CD4-positive, alpha-beta T cell treated with Interleukin-12 subunit alpha and Interleukin-12 subunit beta, for 1 hour (primary cell): ENCODE measurements at places on chromosomes 1 and 21.

GRCh38 chr1:78005448-78005722, 646 bp downstream of the DNAJB4 start:
- no peak for DNase-seq

DNA sequence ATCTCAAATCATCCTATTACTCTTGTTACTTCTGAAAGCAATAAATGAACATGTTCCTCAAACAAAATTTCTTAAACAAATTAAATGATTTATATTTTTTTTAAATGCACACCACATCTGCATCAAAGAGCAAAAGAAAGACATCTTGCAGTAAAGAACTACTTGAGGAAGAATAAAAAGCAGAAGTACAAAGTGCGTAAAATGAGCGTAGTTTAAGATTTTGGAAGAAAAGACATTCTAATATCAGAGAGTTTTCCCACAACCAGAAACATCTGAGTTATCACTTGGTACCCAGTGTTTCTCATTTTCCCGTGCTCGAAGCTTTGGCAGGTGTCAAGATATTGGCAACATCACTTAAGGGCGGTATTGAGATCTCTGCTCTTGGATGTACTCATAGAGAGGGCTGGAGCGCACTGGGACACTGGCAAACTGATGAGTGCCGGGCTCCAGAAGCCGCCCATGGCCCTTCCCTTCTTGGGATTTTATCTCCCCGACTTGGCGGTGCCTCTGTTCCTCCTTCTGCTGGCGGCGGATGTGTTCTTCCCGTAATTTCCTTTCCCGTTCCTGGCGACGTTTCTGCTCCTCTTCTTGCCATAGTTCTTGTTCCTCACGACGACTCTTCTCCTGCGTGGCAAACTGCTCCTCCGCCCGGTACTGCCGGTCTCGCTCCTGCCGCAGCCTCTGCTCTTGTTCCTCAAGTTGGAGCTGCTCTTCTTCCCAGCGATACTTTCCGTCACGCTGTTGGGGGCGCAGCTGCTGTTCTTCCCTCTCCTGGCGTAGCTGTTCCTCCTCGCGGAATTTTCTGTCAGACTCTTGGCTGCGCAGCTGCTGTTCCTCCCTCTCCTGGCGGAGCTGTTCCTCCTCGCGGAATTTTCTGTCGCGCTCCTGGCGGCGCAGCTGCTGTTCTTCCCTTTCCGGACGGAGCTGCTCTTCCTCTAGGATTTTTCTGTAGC, 7.9 kb downstream of the TCHH start:
- no peak for DNase-seq

GRCh38 chr1:241518476-241519307, 863 bp downstream of the FH start:
- DNase-seq: no peak

DNA sequence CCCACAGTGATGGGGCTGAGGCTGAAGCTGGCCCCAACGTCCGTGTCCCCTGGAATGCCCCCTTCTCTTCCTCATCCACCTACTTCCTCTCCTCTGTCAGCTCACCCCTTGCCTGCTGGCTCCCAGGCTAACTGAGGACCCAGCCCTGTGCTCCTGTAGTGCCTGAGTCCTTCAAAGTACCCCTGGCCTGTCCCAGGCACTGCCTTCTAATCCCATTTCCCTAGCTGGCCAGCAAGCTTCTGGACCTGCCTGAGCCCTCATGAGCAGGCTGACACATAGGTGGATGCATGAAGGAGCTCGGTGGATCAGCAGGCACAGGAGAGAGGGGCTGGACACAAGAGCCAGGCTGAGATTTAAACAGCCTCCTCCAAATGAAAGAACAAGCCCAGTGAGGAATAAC, 650.8 kb downstream of the NPHP4 start:
- no peak for DNase-seq

GRCh38 chr1:196550731-196551130, 57.5 kb downstream of the KCNT2 start:
- DNase-seq: no peak

- DNase-seq: no peak
Observed at GRCh38 chr1:107824946-107825345, 140.0 kb downstream of the VAV3 start.

GRCh38 chr21:14223365-14223764, 7.4 kb downstream of the RBM11 start:
- no peak for DNase-seq

DNA sequence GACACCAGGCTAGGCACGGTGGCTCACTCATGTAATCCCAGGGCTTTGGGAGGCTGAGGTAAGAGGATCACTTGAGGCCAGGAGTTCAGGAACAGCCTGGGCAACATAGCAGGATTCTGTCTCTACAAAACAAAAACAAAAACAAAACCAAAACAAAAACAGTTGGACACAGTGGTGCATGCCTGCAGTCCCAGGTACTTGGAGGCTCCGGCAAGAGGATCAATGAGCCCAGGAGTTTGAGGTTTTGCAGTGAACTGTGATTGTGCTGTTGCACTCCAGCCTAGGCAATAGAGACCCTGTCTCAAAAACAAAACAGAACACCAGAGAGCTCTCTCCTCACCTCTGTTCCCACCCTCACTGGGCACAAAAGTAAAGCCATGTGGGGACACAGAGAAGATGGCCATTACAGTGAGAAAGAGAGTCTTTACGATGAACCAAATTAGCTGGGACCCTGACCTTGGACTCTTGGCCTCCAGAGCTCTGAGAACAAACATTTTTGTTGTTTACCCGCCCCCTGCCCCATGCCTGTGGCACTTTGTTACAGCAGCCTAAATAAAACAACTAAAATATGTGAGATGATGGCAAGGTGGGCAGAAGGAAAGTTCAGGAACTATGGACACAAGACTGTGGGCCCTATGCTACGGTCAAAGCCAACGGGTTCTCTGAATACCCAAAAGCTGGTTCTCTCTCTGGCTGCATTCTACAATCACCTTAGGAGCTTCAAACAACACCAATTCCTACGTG, 9.8 kb downstream of the NADK start:
- DNase-seq: no peak

DNA sequence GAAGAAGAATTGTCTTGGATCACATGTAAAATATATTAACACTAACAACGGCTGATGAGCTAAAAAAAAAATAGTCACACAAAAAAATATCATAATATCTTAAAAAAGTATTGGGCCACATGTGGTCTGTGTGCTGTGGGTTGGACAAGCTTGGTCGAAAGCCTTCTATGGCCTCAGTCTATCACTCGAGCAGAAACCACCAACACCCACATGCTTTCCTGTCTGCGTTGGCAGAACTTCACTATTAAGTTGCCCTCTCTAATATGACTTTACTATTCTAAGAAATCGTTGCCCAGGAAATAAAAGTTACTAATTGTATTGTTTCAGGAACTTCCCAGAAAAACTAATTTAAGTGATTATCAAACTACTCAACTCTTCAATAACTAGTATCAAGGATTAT, 28.2 kb upstream of the ETS2 start:
- DNase-seq: peak; percentile 24

DNA sequence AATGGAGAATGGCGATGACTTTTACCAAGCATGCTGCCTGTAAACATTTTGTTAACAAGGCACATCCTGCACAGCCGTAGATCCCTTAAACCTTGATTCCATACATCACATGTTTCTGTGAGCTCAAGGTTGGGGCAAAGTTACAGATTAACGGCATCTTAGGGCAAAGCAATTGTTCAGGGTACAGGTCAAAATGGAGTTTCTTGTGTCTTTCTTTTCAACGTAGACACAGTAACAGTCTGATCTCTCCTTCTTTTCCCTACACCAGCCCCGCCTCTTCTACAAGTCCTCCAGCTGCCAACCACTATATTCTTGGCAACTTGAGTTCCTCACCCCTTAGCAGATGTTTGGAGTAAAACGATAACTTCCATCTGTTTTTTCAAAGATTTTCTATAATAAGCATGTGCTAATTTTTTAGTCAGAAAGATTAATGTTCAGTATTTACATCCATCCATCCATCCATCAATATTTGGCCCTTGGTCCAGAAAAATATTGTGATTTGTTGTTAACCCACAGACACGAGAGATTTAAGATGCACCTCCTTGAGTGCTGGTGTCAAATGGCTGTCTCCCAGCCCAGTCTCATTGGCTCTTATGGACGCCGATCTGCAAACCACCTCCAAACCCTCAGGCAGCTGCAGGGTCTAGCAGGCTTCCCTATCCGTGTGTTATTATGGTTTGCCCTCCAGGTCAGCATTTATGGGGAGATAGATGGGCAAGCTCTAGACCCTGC, 3.8 kb downstream of the DNALI1 start:
- DNase-seq: no peak

- no peak for DNase-seq
Observed at GRCh38 chr1:165240492-165240891, 116.0 kb downstream of the LMX1A start.

GRCh38 chr1:38958967-38959366, 17.3 kb upstream of the RHBDL2 start:
- no peak for DNase-seq

GRCh38 chr1:203202431-203203245, 16.1 kb upstream of the CHI3L1 start:
- DNase-seq: no peak

DNA sequence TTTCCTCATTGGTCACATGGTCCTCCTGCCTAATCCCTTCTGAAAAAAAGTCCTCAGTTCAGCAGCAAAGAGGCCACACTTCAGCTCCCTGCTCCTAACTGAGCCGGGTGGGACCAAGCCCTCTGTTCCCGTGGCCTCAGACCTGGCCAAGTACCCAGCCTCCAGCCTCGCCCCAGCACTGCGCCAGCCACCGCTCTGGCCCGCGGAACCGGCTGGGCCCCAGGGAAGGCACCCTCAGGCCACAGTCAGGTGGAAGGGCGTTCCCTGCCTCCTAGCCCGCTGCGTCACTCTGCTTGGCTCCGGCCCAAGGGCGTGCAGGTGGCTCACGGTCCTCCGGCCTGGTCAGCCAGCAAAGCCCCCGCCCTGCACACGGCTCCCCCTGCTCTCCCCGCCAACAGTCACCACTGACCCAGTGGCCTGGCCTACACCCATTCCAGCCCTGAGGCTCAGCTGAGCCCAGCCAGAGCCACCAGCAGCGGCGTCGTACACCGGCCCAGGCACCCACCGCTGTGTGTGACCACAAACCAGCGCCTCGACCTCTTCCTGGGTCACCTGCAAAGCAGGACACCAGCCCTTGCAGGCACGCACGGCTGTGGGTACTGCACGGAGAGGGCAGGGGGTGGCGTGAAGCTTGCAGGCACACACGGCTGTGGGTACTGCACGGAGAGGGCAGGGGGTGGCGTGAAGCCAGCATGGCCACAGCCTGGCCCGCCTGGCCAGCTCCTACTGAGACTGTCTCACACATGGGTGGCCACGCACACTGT, 19.4 kb downstream of the NADK start:
- no peak for DNase-seq

- no peak for DNase-seq
Observed at GRCh38 chr1:22328331-22329147, 123.1 kb upstream of the ZBTB40 start.

- DNase-seq: peak; percentile 3
Observed at GRCh38 chr1:178938959-178939317, 68.1 kb upstream of the ANGPTL1 start.

DNA sequence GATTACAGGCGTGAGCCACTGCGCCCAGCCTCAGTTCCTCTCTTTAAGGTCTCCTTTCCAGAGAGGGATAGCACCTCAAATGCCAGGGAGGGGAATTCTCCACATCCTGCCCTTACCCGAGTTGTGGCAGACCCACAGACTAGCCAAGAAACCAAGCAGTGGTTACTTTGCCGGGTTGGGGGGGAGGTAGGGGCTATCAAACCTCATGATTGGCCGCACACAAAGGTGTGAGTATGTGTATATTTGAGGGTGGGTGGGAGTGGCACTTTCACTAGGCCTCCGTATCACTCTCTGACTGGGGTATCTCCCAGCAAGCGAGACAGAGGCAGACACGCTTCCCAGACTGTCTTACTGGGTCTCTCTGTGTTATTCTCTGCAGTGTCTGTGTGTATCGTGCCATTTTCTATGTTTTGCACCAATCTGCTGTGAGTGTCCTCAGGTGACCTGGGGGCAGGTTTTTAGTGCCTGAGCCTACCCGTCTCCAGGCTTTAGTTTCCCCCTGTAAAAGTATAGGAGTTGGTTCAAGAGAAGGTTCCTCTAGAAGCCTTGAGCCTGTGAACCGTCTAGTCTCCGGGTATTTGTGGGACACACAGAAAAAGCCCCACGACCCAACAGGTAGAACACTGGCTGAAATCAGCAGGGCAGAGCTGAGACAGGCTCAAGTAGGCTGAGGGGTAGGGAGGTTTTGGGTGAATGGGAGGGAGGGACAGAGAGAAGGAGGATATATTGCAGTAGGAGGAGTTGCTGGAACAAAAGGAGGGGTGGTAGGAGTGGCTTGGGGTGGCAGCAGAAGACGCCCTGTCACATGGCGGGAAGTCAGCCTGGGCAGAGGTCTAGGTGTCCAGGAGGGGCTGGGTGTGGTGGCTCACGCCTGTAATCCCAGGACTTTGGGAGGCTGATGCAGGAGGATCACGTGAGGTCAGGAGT, 10.3 kb downstream of the LMNA start:
- DNase-seq: peak; percentile 70
